DMS79 (cell line): ENCODE measurements at places on chromosomes 1 and 21.
A peak's percentile ranks its signal among the peaks of the same experiment; 100 is the strongest.

DNA sequence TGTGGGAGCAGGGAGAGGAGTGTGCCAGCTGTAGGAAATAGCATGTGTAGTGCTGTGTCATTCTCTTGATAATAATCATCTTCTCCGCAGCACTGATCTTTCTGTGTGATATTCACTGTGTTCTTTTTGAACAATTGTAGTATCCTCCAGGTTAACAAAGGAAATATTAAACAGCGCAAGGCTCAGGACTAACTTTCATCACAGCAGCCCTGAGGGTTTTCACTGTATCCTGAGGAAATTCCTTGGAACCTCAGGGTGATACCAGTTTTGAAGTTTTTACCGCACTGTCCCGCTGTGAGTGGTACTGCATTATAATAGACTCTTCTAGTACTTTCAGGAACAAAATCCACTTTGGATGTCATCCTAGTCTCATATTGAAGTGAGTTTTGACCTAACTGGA, 228.4 kb upstream of the COA6 start:
- DNase-seq = no peak

DNA sequence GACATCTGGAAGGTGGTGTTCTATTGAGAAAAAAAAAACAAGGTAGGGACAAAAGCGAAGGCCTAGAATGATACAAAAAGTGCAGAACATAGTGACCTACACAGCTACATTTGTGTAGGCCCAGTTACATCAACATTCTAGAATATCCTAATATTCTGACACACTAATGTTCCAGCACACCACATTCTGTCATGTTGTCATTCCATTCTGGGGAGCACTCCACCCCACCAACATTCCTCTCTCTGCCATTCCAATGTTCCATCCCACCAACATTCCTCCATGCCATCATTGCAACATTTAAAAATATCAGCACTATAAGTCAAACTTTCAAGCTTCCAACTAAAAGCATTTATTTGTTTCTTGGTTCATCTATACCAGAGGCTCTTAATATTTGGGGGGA, 28.5 kb downstream of the COA7 start:
- no peak for DNase-seq

DNA sequence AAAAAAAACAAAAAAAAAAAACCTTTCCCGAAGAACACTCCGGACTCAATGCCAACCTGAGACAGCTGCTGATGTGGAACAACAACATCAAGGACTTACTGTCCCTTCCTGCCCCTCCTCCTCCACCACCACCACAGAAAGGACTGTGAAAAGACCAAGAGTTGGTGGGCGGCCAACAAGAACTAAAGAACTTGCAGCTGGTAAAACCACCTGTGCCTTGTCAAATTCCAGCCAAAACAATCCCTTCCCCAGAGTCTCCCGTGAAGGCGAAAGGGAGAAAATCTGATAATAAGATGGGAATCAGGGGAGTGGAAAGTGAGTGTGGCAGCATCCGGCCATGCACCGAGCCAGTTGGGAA, 88.9 kb downstream of the PROX1 start:
- no peak for DNase-seq

DNA sequence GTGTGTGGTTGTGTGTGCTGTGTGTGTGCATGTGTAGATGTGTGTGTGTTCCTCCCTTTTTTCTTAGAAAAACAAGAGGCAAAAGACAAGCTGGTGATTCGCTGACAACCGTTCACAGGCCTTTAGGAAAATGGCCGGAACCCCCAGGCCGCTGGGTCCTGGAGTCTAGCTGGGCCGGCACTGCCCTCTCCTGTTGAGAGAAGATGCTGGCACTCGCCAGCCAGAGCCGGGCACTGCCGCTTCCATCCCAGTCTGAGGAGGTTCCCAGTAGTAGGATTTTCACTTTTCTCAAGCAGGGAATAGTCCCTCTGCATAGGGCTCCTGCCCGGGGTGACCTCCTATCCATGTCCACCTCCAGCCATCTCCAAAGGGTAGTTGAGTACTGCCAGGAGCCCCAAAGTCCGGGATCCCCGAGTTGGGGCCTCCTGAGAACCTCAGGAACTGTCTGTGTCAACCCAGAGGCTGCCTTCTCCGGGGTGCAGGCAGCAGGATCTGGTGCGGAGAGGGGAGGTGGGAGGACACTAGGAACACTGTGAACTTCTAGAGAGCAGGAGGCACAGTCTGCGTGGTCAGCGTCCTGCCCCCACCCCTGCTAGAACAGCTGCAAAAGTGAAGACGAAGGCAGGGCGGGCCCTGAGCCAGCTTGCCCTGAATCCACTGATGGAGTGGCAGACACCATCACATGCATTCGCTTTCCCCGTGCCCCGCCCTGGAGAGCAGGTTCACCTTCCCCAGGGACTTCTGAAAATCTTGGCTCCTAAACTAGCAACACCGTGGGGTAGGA, 44.1 kb upstream of the ARHGEF16 start:
- DNase-seq = peak; percentile 59

DNA sequence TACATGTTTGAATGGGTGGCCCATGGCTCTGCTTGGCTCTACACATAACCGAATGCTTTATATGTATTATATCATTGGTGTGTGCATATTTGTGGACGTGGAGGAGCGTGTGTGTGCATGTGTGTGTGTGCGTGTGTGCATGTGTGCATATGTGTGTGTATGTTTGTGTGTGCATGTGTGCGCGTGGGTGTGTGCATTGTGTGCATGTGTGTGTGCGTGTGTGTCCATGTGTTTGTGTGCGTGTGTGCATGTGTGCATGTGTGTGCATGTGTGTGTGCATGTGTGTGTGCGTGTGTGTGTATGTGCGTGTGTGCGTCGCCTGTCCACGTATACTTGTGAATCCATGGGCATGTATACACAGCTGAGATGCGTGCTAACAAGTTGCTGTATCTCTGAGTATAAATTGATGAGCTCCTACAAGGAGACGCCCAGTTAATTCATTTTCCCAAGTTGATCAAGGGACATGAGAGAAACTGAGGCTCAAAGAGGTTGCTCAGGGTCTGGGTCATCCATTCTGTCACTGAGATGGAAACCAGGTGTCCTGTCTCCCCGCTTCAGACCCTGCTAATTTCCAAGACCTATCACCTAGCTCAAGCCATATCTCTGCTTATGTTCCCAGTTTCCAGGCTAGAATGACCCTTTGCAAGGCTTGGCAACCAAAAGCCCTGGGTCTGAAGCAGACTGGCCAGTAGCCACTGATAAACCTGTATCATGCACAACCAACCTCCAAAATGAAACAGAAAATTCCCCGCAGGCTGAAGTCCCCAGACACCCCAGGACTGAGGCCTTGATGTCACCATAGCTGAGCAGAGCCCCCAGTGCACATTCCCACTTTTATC, 2.8 kb upstream of the CTRC start:
- DNase-seq = no peak
